ENCODE measurements at places on chromosomes 6 and 20.

DNA sequence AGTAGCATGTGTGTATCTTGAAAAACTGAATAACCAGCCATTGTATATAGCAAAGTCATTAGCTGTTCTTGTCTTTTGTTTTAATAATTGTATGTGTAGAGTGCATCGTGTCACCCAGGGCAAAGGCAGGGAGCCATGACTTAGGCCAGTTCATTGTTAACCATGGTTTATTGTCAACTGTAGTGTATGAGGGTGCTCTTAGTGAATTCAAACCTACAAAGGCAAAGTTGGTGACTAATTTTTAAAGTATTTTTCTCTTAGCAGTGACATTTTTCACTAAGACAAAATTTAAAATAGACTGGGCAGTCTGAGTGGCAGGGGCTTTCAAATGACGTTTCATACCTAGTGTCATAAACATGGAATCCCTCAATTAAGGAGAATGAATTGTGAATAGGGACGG lies 79.0 kb downstream of the TULP4 start:
- DNase-seq = no peak

- no peak for DNase-seq
Measured at GRCh38 chr20:50330504-50331313, 140.1 kb downstream of the CEBPB start.

DNA sequence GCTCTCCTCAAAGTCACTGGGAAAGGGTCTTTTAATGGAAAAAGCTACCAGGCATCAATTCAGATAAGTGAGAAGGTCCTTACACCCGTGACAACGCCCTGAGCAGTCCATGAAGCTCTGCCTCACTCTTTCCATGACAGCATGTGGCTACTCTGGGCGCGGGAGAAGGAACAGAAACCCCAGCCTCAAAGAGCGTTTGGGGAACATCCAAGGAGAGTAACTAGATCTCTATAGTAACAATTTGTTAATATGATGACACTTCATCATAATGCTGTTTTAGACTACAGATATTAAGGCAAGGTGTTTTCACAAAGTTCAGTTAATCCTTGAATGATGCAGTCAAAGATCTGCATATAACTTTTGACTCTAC lies 55.2 kb downstream of the KIF6 start:
- DNase-seq = no peak

GRCh38 chr6:41200901-41201763 lies at the start of gene TREML2:
TSS of gene TREML2 (minus strand) at chr6:41201149. CDS start at chr6:41201008, 141 bp downstream.
- DNase-seq = peak; percentile 10

GRCh38 chr20:24702501-24703283 lies 233.3 kb downstream of the SYNDIG1 start:
- no peak for DNase-seq

DNA sequence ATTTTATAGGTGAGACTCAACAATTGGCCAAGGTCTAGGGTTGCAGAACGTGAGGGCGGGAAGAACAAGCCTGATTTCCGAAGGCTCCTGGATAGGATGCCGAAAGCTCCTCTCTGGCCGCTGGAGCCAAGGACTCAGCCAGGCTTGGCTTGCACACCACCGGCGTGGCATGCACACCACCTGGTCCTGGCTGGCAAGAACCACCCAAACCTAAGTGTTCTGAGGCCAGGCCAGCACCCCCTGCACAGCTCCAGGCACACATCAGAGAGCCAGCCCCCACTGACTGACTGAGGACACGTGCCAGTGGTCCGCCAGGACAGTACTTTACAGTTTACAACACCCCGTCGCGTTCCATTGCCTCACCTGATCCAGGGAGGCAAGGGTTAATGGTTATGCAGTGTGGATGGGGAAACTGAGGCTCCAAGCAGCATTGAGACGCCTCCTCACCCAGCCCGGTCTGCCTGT lies 414 bp downstream of the TGM2 start:
- DNase-seq = no peak

DNA sequence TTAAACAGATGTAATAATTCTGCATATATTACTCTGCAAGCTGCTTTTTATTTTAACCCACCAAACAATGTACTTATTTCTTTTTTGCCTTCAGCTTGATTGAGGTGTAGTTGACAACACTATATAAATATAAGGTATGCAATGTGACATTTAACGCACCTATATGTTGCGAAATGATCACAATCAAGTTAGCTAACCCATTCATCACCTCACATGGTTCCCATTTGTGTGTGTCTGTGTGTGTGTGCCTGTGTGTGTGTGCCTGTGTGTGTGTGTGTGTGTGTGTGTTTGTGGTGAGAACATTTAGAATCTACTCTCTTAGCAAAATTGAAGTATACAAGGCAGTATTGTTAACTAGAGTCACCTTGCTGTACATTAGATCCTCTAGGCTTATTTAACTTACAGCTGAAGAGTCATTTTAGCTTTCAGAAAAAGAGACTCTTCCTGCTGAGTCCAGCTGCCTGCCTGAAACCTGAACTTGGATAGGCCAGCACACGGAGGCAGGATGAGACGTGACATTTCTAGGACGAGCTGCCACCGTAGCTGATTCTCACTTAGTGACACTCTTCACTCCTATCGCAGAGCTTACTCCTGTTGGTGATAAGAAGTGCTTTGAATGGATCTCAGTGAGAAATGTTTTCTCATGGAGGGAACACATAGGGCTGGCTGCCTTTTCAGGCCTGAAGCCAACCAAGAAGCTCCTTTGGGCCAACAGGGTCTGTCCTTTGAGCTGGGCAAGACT lies 126.5 kb upstream of the RIPOR2 start:
- DNase-seq = no peak

GRCh38 chr20:51583499-51583898 lies 41.0 kb upstream of the NFATC2 start:
- DNase-seq = no peak

DNA sequence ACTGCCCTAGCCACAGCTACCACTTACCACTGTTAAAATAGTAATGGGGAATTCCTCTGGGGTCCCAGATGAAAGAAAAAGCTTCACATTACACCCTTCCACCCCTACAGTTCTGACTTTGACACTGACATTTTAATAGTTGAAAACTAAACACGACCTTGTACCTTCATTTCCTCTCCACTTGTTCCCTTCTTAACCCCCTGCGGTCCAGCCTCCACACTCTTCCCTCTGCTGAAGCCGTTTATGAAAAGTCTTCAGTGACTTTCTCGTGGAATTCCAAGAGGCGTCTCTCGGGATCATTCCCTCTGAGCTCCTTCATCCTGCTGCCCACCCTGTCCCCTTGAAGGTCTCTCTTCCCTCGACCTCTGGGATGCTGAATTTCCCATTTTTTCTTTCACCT lies 36.6 kb upstream of the TIAM2 start:
- DNase-seq = no peak

- DNase-seq = no peak
Measured at GRCh38 chr20:37316116-37316774, 26.8 kb downstream of the MANBAL start.

GRCh38 chr6:137309078-137309762 lies 90.0 kb upstream of the IFNGR1 start:
- no peak for DNase-seq

DNA sequence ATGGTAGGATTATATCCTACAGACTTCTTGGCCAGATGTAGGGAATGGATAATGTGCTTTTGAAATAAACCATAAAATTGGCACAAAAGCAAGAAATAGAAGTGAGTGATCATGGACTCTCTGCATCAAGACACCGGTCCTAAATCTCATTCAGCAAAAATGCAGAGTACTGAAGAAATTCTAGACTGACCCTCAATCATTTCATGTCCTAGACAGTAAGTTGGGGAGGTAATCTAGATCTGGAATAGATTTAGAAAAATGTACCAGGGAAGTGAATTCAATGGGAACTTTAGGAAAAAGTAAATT lies 69.7 kb upstream of the ADTRP start:
- DNase-seq = no peak

DNA sequence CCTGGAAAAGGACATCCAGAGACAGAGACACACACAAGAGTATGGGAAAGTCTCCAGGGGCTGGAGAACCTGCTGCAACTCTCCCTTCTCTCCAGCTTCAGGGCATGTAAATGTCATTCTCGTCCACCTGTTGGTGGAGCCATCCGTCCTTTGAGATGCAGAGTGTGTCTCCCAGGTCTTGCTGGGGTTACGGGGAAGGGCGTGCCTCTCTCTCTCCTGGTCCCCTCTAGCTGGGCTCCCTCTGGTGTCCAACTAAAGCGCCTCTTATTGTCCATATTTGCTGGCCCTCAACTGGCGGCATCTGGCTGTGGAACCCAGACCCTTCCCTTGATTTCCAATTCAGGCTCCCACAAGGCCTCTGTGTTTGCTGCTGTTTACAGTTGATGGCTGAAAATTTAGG lies 244.1 kb downstream of the BMP7 start:
- DNase-seq = no peak

DNA sequence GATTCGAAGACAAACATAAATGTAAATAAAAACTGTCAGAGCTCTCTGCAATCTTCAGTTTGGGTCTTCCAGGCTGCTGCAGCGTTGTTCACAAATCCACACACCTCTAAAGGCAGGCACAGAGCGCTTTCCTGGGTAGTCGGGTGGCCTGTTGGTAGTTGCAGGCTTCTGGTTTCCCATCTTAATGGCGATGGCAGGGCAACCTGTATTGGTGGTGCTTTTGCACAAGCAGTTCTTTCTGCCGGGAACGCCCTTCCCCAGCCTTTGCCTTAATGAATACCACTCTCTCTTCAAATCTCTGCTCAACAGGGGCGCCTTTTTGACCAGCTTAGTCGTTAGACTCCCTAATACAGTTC lies 723 bp upstream of the IFT52 start:
- DNase-seq = no peak

- DNase-seq = no peak
Measured at GRCh38 chr6:95364016-95364604, 213.2 kb upstream of the MANEA start.

DNA sequence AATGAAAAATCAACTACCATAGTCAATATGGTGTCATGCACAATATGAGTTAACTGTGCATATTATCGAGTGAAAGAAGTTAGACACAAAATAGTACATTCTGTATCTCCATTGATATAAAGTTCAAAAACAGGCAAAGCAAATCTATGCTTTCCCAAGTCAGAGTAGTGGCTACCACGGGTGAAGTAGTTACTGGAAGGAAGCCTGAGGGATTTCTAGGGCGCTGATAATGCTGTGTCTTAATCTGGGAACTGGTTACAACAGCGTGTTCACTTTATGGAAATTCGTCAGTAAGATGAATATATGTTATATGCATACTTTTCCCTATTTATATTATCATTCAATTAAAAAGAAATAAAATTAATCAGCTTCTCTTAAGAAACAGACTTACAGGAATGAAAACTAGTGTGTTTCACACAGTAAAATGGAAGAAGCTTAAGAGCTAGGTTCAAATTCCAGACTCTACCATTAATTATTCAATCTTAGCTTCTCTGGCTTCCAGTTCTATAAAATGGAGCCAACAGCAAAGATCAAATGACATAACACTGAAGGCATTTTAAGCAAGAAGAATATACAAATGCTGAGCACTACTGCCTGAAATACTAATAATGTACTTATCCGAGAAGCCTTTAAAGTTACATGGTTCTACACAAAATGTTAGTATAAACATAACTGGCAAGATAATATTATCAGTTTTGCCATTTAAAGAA lies 19.2 kb downstream of the BACH2 start:
- no peak for DNase-seq

Data from stimulated activated CD4-positive, alpha-beta T cell treated with anti-CD3 and anti-CD28 coated beads, Interleukin-12 subunit alpha, Interleukin-12 subunit beta, amount 100 ng/mL, for 4 hours (primary cell).